ENCODE measurements at places on chromosomes 16 and 17.
A peak's percentile ranks its signal among the peaks of the same experiment; 100 is the strongest.

GRCh38 chr16:57607676-57608461 is 20.6 kb upstream of the ADGRG1 start:
- no peak for DNase-seq

DNA sequence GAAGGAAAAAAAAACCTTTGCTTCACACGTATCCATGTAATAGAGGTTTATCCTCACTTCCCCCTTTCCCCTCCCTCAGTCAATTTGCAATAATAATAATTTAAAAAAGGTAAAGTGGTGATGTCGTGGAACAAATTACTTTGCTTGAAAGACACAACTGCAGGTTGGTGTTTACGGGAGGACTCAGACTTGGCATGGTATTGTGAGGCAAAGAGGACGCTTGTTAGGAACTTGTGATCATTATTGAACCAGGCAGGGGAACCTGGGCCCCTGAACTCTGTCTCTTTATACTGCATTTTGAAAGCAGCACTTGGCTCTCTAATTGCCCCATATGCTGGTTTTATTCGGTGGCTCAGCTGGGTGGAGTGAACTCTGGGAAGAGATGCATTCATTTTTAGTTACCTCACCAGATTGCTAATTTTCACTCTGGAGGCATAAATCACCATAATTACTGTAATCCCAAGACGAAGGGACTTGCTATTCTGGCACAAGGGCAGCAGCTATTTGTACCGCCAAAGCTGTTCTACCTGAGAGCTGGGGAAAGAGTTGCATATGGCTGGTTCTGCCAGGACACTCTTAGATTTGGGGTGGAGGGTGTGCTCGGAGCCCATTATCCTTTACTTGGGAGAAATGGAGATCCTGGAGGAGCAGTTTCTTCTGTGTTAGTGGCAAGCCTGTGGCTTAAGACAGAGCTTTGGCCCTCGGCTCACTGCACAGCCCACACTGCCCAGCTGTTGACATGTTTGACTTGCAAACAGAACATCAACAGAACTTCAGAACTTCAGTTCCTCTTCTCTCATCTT is 5.7 kb upstream of the DHX8 start:
- no peak for DNase-seq

- DNase-seq: no peak
Observed at GRCh38 chr16:67190041-67190440, at the start of gene EXOC3L1. Gene EXOC3L1, minus strand, starts transcription at chr16:67190136. Its CDS starts 460 bp downstream, at chr16:67189676.

- DNase-seq: no peak
Observed at GRCh38 chr17:76248013-76248782, 7.9 kb upstream of the RNF157 start.

- DNase-seq: no peak
Observed at GRCh38 chr16:2848933-2849725, 8.8 kb downstream of the PRSS22 start.

- DNase-seq: no peak
Observed at GRCh38 chr17:27322026-27322425, 28.1 kb downstream of the WSB1 start.

DNA sequence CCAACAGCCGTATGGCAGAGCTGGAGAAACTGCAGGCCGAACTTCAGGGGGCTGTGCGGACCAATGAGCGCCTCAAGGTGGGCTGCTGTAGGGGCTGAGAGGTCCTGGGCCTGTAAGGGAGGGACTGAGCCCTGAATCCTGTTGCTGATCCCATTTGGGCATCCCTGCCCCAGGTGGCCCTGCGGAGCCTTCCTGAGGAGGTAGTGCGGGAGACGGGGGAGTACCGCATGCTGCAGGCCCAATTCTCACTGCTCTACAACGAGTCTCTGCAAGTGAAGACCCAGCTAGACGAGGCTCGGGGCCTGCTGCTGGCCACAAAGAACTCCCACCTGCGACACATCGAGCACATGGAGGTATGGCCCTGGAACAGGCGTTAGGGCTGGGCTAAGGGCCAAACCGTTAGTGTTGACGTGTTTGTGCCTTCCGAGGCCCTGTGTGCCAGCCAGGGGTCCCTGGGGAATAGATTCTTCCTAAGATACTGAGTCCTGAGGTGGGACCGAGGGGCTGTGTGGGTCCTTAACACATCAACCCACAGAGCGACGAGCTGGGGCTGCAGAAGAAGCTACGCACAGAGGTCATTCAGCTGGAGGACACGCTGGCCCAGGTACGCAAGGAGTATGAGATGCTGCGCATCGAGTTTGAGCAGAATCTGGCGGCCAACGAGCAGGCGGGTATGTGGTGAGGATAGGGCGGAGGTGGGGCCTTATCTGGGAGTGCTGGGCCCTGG is 4.2 kb downstream of the RNF40 start:
- DNase-seq: no peak

- DNase-seq: peak; percentile 100
Observed at GRCh38 chr17:72120642-72121163, at the start of gene SOX9. Gene SOX9, plus strand, starts transcription at chr17:72121020. Its CDS starts 372 bp downstream, at chr17:72121392.

- no peak for DNase-seq
Observed at GRCh38 chr17:57864273-57864672, 14.4 kb upstream of the MRPS23 start.

DNA sequence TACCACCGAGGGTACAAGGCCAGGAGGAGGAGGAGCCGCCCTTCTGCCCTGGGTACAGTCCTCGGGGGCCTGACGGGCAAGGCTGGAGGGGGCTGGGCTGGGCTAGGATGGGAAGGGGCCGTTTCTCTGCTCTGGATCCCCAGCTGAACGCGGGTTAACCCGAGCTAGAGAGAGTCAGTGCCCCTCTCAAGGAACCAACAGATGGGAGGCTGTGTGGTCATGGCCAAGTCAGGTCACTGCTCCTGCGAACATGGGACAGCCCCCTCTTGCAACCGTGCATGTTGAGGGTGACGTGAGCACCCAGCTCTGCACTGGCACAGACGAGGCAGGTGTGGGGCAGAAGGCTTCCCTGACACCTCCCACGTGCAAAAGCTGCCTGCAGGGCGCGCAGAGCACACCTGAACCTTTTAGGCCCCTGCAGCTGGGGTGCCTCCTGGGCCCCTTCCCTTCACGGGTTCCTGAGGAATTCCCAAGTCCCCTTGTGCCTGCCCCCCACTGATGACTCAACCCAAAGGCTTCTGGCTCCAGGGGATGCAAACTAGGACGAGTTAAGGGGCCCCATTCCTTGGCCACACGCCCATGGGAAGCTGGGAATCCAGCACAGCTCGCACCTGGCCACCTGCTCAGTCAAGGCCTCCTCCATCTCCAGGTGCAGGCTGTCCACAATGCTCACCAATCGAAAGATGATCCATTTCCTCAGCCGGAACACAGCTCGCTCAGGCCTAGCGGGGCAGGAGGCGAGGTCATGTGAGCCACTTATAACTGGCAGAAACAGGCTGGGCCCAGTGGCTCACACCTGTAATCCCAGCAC is 6.3 kb downstream of the MYBBP1A start:
- no peak for DNase-seq

DNA sequence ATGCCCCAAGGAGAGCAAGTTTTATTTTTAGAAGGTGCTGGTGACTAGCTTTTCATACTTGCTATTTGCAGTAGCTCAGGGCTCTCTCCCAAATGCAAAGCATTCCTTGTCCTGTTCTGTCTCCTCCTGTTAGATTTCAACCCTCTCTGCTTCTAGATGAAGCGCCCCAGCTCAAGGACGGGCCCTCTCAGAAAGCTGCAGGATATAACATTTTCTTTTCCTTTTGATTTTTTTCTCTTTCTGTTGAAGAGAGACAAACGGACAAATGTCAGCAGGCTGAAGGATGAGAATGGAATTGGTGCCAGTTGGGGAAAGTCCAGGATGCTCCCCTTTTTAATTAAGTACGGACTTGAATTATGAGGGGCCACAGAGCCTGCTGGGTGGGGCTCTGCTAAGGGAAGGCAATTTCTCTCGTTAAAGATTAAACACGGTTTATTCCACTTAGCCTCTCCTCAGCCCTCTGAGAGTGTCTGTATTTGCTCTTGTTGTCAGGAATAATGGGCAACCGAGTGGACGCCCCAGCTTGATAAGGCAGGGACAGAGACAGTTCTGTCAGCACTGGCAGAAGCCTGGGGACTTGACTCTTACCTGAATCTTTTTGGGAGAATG is 6.2 kb upstream of the ETV4 start:
- no peak for DNase-seq

DNA sequence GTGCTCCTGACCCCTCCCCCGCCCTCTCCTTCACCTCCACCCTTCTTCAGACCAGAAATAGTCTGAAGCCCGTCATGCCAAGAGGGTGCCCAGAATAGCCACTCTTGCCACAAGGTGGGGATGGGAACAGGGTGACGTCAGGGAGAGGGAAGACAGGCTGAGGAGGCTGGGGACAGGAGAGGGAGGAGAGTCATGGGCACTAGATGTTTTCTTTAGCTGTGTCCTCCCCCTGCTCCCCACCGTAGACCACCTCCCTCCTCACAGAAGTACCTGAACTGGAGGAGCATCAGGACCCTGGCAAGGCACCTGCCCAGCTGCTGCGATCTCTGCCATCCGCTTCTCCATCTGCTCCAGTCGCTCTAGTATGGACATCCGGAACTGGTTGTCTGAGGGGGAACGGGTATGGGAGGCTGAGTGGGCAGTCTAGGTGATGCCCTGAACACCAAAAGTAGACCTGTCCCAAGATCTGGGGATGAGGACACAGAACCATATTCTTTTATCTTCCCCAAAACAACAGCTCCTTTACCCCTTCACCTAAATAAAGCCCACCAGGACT is 6.6 kb upstream of the SPAG7 start:
- no peak for DNase-seq

- DNase-seq: no peak
Observed at GRCh38 chr16:74101379-74102137, 195.1 kb upstream of the PSMD7 start.

GRCh38 chr17:64154717-64155116 is 24.8 kb upstream of the ERN1 start:
- no peak for DNase-seq

DNA sequence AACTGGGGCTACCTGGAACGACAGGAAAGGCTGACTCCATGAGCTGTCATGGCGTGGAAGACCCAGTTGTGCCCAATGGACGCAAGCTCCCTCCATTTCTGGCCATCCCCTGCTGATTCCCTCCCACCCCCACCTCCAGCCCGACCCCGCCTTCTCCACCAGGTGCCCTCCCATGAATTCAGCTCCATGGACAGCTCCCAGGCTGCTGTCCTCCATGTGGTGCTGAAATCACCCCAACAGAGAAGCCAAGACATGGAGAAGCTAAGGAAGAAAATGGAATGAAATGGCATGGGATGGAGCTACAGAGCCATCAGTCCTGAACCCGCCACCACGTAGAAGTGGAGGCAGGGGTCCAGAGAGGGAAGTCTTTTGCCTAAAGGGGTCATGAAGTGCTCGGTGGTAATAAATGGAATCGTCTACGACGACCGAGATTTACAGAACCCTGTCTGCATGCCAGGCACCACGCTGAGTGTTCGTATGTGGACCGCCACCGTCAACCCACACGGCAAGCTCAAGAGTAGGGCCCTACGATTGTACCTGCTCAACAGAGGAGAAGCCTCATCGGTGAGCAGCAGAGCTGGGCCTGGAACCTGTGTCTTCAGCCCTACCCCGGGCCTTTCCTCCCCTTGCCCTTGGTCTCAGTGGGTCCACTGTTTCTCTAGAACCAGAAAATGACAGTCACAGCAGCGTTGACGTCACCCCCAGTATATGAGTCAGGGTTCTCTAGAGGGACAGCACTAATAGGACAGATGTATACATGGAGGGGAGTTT is 9.3 kb upstream of the ZC3H18 start:
- DNase-seq: no peak

- DNase-seq: peak; percentile 34
Observed at GRCh38 chr16:82694239-82694874, 67.6 kb downstream of the CDH13 start.

- DNase-seq: no peak
Observed at GRCh38 chr17:64682261-64683181, 20.4 kb upstream of the SMURF2 start.

DNA sequence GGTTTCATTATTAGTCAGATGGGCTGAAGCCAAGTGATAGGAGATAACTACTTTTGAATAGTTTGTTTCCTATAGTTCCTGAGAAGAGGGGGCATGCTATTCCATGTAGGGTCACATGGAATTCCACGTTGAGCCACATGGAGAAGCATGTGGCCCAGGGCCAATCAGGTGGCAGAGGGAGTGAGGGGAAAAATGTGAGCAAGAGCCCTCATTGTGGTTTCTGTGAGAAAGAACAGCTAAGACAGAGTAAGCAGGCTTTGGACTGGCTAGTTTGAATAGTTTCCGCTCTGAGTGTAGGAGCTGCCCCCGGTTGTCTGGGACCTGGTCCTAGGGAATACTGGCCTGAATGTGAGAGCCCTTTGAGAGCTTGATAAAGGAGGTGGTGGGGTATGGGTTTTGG is 69.9 kb upstream of the CNTNAP4 start:
- no peak for DNase-seq

DNA sequence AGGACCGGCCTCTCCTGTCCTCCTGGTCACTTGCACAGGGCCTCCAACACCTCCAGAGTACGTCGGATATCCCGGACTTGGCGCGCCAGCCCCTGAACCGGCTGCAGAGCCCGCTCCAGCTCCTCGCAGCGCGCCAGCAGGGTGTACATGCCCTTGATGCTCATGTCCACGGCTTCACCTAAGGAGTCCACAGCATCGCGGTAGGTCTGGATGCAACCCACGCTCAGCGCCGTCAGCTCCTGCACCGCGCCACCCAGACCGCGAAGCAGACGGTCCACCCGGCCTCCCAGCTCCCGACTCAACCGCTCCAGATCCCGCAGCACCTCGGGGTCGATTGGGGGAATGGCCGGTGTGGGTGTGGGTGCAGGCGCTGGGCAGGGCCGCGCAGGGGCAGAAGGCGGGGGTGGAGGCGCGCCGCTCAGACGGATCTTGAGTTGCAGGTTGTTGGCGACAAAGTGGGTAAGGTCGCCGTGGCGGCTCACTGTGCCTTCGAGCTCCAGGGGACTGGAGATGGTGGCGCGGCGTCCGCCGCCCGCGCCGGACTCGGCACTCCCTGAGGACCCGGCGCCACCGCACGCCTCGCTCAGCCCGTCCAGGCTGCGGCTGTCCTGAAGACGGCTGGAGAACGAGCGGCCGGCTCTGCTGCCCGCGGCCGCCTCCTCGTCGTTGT is 804 bp downstream of the BORCS6 start:
- DNase-seq: no peak

DNA sequence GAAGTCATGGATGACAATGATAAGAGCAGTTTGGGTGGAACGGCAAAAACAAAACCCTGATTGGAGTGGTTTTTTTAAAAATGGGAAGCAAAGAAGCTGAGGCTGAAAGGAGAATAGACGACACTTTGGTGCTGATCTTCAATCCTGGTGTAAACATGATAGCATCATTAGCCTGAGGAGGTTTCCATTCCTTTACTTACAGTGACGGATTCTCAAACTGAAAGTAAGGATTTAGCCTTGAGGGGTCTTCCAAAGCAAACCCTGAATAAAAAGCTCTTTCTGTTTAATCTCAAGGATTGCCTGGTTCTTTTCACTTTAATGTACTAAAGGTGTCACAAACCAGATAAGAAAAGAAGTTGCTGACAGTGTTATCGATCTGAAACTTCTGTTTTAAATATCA is 69.3 kb downstream of the KCNJ2 start:
- DNase-seq: no peak

- DNase-seq: no peak
Observed at GRCh38 chr16:75288596-75289120, 37.2 kb upstream of the BCAR1 start.

GRCh38 chr17:61414141-61414935 is 14.7 kb downstream of the TBX2 start:
- DNase-seq: no peak

GRCh38 chr17:65163990-65164495 is 26.9 kb downstream of the RGS9 start:
- peak; percentile 76 for DNase-seq

- no peak for DNase-seq
Observed at GRCh38 chr17:49603720-49604119, 28.0 kb downstream of the NXPH3 start.

- DNase-seq: no peak
Observed at GRCh38 chr16:4399001-4399730, 17.2 kb downstream of the CORO7 start.

- DNase-seq: no peak
Observed at GRCh38 chr17:1227917-1228780, 42.1 kb upstream of the BHLHA9 start.
